ENCODE measurements at places on chromosomes 13 and 19.

GRCh38 chr13:48527955-48528354 lies 4.9 kb downstream of the RCBTB2 start:
- no peak for DNase-seq

- DNase-seq, result no peak
Observed at GRCh38 chr19:49380391-49380790, 7.7 kb upstream of the KASH5 start.

DNA sequence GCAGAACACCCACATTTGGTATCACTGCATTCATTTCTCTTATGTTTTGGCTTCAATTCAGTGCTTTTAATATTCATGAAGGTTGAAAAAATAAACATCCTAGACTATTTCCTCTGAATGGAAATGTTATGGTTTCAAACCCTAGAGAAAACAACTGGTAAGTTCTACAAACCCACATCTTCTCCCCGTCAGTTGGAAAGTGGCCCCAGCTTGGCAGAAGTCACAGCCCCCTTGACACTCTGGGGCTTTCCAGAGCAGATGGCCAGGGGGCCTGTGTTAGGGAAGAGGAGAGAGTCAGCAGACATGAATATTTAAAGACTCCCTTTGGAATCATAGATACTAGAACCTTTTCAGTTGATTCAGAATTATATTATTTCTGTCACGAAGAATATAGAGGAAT lies 123.9 kb downstream of the SHISA2 start:
- DNase-seq, result no peak

DNA sequence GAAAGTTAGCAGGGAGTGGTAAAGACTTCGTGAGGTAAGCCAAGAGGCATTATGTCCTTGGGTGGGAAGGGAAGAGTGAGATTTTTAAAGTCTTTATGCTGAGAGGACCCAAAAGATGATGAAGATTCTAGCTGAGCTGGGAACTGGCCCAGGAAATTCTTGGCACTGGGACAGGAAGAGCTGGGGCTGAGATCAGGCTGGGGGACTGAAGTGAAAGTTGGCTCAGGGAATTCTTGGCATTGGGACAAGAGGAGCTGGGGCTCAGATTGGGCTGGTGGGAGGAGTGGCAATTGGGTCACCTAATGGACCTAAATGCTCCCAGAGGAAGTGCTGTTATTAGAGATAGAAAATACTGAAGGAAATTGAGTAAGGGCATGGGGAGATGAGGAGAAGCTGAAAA lies 8.8 kb downstream of the SCEL start:
- no peak for DNase-seq

DNA sequence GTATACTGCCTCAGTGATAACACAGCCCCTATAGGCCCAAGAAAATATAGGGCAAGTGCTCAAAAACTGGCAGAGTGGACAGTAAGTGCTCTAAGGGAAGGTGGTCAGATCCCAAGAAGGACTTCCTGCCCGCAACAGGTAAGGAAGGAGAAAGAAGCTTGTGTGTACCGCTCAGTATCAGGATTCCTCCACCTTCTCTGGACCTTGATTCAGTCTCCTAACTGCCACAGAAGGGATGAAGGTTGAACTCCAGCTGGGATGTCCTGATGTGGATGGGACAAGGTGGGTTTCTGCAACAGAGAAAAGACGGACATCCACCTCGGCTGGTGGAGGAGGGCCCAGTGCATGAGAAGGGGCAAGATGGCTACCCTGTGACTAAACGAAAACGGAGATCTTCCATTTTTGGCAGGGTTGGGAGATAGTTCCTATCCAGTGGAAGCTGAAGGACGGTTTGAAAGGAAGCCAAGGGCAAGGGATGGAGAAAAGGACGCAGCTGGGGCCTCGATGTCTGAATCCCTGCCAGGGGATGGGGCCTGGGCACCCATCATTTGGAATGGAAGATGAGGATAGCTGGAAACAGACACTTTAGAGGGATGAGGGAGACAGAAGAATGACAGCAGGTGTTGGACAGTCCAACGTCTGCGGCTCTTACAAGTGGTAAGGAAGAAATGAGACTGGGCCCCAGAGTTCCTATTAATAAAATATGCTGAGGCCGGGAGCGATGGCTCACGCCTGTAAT lies 1.3 kb upstream of the ATF5 start:
- DNase-seq, result no peak

DNA sequence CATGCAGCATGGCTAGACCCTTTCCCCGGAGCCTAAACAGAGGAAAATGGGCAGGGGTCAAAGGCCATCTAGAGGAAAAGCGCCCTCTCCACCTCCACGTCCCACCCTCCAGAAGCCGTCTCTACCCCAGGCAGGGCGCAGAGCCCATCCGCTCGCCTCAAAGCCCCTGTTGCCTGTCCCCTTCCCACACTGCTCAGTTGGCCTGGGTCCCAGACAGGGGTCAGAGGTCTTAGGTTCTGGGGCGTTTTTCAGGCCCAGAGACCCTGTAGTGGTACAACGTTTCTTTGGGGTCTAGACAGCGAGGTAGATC lies 285 bp downstream of the TMEM143 start:
- no peak for DNase-seq

GRCh38 chr19:30880151-30880550 lies 469.1 kb downstream of the TSHZ3 start:
- DNase-seq, result no peak

All from stimulated activated CD4-positive, alpha-beta T cell treated with anti-CD3 and anti-CD28 coated beads, Interleukin-15, amount 100 ng/mL, for 1 hour (primary cell).